ENCODE measurements at places on chromosomes 5 and 9. TPM values are rescaled to one million over a fixed set of nuclear protein-coding genes. Genes with fewer than 3 reads are reported as not detected.

The SGCD gene
- total RNA-seq = 0.85 TPM

The CCDC192 gene
- not detected for total RNA-seq

The MARCOL gene
- total RNA-seq = not detected

The AGXT2 gene
- not detected for total RNA-seq

The FOXI1 gene
- total RNA-seq = under 0.01 TPM

The TARS1 gene
- total RNA-seq = 240 TPM

The TUSC1 gene
- total RNA-seq = 8.4 TPM

Data from regular cardiac myocyte (primary cell).